ENCODE measurements at places on chromosomes 6 and 20.

GRCh38 chr6:29486577-29486976 is 1.2 kb downstream of the MAS1L start:
- no peak for DNase-seq

DNA sequence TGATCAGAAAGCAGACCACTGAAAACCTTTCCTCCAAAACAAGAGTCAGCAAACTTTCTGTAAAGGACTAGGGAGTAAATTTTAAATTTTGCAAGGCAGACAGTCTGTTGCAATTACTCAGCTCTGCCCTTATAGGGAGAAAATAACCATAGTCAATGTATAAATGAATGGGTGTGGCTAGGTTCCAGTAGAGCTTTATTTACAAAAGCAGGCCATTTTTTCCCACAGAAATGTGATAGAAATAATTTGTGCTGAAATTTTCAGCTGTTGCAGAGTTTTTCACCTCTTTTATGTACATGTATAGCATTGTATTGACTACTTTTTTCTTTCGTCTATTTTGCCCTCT is 7.7 kb downstream of the AMD1 start:
- DNase-seq, result no peak

DNA sequence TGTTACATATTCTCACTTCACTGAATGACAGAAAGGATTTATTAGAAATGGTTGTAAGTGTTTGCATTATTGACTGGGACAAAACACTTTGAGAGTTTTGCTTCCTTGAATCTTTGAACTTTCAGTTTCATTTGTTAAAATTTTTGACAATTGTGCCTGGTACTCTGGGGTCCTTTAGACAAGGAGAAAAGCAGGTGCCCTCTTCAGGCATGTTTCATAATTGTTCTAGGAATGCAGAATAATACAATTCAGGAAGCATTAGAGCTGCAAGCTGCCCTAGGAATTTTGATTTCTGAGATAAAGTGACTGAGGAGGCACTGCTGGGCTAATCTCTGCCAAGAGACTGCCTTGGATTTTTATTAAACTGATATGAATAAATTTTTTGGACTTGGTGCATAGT is 49.7 kb downstream of the TOP1 start:
- no peak for DNase-seq

GRCh38 chr6:99138445-99138844 is 190.7 kb upstream of the FBXL4 start:
- DNase-seq, result no peak

- DNase-seq, result no peak
Measured at GRCh38 chr20:21633829-21634228, 71.6 kb upstream of the PAX1 start.

- DNase-seq, result no peak
Measured at GRCh38 chr6:44630125-44631028, 242.9 kb downstream of the CDC5L start.

- no peak for DNase-seq
Measured at GRCh38 chr6:56995347-56995902, 40.5 kb downstream of the BEND6 start.

GRCh38 chr20:17856837-17857605 is 111.6 kb downstream of the SNX5 start:
- no peak for DNase-seq

- peak; percentile 82 for DNase-seq
Measured at GRCh38 chr6:33425668-33426577, 6.1 kb downstream of the SYNGAP1 start.

DNA sequence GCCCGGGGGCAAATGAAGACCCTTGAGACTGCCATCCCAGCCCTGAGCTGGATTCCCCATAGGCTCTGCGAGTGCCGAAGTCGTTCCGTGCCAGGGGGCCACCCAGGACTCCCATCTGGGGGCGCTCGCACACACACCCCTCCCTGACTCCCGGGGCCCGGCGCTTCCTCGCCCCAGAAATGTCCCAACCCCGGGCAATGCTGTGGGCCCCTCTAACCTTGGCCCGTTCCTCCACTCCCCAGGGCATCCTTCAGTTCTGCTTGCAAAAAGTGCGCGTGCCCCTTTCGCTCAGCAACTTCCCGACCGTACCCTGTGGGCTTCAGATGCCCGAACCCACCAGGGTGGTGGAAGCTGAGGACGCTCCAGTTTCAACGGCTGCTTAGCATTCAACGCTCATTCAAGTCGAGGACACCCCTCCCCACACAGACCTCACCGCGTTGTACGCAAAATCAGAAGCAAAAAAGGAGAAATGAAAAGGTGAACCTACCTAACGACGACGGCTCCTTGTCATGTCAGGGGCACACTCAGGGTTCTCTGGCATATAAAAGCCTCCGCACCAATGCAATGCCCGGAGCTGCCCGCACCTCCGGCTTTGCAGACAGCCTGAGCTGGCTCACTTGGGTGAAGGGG is 25.3 kb downstream of the RIPOR2 start:
- no peak for DNase-seq

DNA sequence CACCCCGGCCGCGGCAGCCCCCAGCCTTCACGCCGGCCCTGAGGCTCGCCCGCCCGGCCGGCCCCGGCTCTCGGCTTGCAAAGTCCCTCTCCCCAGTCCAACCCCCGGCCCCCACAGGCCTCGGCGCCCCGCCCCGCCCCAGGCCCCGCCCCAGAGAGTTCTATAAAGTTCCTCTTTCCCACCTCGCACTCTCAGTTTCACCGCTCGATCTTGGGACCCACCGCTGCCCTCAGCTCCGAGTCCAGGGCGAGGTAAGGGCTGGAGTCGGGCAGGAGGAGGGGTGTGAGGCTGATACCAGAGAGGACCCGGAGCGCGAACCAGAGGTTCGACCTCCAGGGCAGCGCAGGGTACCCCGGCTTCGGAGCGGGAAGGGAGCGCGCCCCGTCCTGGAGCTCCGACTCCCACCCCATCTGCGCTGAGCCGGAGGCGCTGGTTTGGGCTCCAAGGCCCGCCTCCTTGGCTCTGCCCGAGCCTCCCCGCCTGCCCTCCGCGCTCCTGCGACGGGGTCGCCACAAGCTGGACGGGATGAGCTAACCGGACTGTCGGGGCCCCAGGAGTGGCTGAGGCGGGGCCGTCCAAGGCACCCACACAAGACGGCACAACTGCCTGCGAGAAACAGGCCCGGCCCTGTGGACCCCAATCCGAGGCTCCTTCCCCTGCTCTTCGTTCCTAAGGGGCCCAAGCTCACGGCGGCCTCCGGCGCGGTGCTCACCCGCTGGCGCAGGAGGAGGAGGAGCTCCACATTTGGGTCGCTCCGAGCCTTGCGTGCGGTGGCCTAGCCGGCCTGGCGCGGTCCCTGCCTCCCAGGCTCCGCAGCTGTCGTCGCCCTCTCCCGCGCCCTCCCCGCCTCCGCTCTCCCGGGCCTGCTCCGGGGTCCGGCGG is at the start of gene IRF4:
Gene IRF4 (plus strand): TSS at position 194 of the 882 bp plus-strand sequence. CDS start 1,401 bp downstream, outside the sequence.
- DNase-seq, result no peak

GRCh38 chr6:111487661-111488060 is 4.6 kb upstream of the REV3L start:
- DNase-seq, result no peak

- no peak for DNase-seq
Measured at GRCh38 chr20:32248043-32248442, 29.4 kb upstream of the KIF3B start.

- no peak for DNase-seq
Measured at GRCh38 chr6:33620158-33620855, 815 bp upstream of the ITPR3 start.

DNA sequence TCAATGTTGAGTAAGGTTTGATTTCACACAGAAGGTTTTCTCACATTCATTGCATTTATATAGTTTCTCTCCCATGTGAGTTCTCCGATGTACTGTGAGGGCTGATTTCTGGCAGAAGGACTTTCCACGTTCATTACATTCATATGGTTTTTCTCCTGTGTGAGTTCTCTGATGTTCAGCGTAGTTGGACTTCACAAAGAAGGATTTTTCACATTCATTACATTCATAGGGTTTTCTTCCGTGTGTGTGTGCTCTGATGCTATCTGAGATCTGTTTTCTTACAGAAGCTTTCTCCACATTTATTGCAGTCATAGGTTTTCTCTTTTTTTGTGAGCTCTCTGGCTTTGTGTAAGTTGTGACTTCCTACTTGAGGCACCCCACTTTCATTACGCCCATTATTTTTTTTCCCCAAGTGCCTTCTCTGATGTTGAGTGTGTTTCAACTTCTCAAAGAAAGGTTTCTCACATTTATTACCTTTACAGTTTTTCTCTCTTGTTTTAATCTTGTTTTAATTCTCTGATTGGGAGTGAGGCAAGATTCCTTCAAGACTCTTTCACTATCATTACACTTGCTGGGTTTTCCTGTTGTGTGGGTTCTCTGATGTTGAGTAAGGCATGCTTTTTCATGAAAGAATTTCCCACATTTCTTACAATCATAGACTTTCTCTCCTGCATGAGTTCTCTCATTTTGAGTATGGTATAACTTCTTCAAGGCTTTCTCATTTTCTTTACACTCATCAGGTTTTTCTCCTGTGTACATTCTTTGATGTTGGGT is 50.0 kb upstream of the ELMO2 start:
- DNase-seq, result no peak

DNA sequence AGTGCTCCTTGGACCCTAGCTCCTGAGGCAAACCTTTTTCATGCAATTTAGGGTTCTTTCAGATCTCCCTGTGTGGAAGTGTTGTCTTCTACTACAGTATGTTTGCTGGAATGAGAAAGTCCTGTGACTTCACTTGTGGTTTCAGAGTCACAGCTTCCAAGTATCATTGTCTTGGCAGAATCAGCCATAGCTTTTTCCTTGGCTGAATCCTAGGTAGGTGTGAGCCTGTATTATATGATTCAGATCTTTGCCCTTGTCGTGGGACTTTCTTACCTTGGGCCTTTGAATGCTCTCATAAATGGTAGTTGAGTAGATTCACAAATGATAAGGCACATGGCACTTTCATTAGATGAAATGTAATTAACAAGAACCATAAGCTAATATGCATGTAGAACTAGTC is 16.5 kb downstream of the CARMIL1 start:
- no peak for DNase-seq

DNA sequence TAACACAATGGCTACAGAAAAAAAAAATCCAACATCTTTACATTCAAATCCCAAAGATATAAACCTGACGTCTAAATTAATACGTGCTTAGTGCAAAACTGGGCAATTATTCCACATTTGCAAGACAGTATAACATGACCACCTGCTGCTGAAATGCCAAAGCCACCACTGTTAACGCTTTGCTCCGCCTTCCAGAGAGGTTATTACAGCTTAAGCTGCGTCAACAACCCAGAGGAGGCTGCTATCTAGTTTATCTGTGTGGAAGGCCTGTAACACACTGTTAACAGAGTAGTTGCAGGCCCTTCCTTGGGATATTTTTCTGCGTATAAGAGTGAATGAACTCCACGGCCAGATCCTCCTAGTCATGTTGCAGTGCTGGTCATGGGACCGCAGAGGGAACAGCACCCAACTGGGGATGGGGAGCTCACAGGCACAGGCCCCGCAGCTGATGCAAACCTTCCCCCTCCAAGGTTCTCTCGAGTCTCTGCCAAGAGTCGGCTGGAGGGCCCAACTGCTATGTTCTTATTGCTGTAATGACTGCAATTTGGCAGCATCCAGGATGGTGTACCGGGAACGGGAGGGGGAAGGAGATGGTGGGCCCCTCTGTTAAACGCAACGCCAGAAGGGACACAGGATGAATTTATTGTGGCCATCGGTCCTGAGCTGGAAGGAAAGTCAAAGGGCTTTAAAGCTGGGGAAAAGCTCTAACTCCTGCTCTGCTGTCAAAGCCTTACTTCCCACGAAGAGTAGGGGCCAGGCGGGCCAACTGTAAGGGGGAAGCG is 993 bp upstream of the NCOA7 start:
- no peak for DNase-seq

DNA sequence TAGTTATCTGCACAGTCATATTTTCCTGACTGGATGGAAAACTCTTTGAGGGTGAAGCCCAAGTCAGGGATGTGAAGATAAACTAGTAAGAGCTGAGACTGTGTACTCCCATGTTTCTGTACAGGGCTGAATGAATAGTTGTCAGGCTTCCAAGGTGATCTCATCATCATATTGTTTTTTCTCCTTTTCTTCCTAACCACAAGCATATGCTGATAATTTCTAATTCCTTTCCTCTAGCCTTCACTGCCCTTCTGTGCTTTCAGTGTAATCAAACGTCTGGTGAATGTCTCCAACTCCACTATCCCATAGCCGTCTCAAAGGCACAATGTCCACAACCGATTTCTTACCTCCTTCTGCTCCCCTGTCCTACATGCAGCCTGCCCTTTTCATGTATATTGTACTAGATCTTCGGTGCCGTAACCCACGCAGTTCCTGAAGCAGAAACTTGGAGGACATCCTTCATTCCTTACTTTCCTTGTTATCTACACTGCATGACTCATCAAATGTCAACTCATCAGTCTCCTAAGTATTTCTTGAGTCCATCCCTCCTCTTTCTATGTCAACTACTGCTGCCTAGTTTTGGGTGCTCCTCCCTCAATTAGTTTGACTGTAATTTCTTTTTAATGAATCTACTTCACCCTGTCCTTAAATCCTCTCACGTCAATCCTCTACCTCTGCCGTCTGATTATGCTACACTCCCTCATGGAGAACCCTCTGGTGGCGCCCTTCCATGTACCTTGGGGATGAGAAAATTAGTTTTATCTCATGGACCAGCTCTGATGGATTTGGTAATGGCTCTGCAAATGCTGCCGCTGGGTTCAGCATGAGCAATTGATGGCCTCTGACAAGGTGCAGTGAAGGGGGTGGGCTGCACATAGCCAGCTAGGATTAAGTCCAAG is 21.9 kb downstream of the NCOA7 start:
- DNase-seq, result no peak

DNA sequence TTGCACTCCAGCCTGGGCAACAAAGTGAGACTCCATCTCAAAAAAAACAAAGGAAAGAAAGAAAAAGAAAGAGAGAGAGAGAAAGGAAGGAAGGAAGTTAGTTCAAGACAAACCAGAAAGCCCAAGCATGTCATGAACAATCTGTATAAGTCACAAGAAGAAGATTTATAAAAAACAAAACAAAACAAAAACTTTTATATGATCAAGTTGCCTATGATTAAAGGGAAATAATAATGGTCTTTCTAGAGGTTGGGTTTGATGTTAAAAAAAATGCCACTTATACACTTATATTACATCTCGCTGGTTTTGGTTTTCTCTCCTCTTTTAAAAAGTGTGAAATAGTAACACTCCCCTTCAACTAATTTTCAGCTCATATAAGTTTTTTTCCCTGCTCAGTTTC is 146.2 kb upstream of the CARMIL1 start:
- DNase-seq, result no peak

DNA sequence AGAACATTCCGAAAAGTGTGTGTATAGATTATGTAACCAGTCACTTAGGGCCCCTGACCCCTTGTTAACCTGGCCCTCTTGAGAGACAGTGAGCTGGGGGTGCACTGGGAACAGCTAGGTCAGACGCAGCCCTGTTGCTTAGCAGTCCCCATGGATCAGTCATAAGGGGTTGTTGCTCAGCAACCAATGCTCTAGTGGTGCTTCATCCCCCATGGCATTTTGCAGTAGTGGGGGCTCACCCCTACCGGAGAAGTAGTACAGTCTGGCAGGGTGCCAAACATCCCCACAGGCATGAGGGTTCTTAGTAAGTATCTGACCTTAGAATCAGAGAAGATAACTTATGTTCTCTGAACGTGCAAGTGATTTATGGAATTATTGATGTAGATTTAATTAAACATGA is 12.3 kb downstream of the PKIB start:
- no peak for DNase-seq

DNA sequence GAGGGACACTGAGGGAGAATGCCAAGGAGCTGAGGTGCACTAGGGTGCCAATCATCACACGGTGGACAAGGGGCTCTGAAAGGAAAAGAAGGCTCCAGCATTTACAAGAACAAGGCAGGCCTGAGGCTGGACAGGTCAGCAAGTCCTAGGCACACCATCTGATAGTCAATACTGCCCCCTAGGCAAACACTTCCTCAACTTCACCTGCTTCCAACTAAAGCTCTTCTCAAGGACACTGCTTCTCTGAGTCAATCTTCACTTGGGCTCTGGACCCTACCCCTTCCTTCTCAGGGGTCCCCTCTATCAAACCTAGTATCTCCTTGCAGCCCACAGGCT is 37.7 kb upstream of the SLC4A11 start:
- no peak for DNase-seq
